ENCODE measurements at places on chromosomes 1 and 21.

- DNase-seq = no peak
Measured at GRCh38 chr1:40795811-40796586, 12.4 kb downstream of the KCNQ4 start.

- no peak for DNase-seq
Measured at GRCh38 chr1:98497497-98497896, 164.0 kb upstream of the SNX7 start.

DNA sequence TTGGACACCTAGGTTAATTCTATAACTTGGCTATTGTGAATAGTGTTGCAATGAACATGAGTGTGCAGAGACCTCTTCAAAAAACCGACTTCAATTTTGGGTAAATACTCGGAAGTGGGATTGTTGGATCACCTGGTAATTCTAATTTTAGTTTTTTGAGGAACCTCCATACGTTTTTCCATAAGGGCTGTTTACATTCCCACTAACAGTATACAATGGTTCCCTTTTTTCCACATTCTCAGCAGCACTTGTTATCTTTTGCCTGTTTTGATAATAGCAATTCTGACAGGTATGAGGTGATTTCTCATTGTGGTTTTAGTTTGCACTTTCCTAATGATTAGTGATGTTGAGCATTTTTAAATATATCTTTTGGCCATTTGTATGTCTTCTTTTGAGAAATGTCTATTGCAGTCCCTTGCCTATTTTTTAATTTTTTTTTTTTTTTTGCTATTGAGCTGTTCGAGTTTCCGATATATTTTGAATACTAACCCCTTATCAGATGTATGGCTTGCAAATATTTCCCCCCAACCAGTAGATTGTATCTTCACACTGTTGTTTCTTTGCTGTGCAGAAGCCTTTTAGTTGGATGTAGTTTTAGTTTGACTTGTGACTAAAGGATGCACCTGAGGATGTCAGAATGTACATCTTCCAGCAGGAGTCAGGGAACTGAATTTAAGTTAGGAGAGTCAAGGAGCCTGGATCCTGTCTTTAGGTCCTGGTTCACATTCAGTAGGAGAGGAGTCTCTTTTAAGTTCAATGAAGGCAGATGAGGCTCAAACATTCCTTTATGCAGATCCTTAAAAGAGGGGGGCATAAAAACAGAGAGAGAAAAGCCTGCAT lies 120.0 kb downstream of the S1PR1 start:
- no peak for DNase-seq

GRCh38 chr1:6273380-6273891 lies 12.5 kb upstream of the GPR153 start:
- DNase-seq = no peak

DNA sequence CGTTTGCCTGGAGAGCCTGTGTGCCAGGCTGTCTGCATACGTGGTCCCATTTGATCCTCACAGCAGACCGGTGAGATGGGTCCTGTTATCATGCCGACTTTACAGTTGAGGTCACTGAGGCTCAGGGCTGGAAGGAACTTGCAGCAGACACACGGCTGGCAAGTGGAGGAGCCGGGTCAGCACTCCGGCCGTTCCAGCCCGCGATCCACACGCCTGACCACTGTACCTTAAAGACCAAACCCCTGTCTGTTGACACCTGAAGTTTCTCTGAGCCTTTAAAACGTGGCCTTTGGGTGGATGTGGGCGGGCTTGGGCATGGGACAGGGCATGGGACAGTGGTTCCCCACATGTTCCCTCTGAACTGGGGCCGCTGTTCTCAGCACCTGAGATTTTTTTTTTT lies 171.5 kb upstream of the TMEM51 start:
- DNase-seq = no peak

- DNase-seq = no peak
Measured at GRCh38 chr1:8497210-8497819, 179.4 kb downstream of the SLC45A1 start.

DNA sequence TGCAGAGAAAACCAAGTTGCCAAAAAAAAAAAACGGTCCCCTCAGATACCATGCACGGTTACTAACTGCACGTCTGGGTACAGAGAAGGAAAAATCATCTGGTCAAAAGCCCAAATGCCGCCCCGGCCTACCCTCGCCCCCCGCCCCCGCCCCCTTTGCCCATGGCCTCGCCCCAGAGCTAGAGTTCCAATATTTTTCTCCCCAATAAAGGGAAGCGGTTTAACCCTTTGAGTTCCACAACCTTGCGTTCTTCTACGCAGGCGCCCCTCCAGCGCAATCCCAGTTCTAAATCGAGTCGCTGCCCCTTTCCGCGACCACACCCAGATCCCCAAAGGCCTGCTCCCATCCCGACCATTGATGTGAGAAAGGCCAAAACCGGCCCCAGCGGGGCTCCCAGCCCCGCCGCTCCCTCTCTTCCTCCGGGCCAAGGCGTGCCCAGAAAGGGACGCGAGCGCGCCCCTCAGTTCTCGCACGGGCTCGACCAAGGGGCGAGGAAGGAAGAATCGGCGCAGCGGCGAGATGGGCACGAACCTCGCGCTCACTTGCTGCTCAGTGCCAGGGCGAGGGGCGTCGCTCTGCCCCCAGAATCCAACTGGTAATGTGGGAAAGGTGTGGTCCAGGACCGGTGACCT lies 797 bp downstream of the WDR47 start:
- peak; percentile 48 for DNase-seq

- DNase-seq = no peak
Measured at GRCh38 chr1:161238039-161238473, at the start of gene NR1I3. Gene NR1I3, minus strand, starts transcription at chr1:161238203. Its CDS starts 1,638 bp downstream, at chr1:161236565.

GRCh38 chr1:179632868-179633267 lies 41.2 kb downstream of the TDRD5 start:
- no peak for DNase-seq

DNA sequence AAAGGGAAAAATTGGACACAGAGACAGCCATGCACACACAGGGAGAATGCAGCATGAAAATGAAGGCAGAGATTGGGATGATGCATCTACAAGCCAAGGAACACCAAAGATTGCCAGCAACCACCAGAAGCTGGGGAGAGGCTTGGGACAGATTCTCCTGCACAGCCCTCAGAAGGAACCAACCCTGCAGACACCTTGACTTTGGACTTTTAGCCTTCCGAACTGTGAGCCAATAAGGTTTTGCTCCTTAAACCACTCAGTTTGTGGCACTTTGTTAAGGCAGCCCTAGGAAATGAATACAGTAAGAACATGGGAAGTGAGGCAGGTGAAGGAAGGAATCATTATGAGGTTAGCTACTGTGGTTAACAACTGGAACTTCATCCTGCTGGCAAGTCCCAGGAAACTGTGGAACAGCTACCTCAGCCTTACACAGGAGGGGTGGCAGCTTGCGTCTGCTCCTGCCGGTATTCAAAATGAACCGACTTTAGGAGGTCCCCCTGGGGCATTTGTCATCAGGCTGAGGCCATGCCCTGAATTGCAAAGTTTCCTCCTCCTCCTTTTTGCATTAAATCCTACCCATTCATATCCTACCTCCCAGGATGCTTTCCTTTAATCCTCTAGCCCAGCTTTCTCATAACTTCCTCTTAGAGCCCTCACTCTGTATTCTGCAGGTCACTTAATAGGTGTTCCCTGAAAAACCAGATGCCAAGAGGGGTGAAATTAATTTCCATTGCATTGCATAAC lies 15.4 kb downstream of the CD247 start:
- DNase-seq = no peak

DNA sequence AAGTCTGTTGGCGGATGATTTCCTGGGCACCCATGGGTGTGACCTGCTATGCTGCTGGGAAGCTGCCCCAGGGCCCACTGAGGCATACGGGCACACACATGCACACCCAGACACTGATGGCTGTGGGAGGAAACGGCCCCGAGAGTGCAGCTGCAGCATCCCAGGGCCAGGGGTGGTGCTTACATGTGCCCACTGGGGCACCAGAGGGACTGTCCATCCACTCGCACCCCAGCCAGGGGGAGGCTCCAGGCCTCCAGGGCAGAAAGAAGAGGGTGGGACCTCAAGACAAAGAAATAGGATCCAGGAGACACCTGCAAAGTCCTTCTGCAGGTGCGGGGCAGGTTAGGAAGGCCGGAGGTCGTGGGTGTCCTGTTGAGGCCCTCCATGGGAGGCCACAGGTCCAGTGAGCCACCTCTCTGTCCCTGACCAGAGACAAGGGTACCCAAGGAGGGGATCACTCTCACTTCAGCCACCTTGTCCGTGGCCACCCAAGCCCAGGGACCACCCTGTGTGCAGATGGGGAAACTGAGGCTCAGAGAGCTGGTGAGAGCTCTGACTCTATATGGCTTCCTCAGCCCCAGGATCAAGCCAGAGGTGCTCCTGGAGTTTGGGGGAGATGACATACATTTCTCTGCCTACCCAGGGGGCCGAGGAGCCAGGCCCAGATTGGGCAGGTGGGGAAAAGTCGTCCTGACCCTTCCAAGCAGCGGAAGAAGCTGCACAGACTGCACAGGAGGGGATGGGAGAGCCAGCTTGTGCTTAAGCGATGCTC lies 57.1 kb downstream of the WNT9A start:
- DNase-seq = no peak

- no peak for DNase-seq
Measured at GRCh38 chr21:14550135-14550534, 4.0 kb upstream of the SAMSN1 start.

DNA sequence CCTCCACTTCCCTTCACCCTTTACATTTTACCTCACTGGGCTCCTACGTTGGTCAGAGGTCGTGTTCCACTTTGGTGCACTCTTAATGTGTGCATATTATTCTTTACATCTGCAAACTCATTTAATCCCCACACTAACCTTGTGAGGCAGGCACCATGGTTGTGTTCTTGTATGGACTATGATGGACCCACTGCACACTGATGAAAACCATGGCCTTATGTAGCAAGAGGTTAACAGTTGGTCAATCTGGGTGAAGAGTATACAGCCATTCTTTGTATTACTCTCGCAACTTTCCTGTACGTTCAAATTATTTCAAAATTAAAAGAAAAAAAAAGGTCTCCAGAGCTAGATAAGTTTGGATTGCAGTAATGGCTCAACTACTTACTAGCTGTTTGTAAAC lies 78.5 kb downstream of the RUNX1 start:
- no peak for DNase-seq

DNA sequence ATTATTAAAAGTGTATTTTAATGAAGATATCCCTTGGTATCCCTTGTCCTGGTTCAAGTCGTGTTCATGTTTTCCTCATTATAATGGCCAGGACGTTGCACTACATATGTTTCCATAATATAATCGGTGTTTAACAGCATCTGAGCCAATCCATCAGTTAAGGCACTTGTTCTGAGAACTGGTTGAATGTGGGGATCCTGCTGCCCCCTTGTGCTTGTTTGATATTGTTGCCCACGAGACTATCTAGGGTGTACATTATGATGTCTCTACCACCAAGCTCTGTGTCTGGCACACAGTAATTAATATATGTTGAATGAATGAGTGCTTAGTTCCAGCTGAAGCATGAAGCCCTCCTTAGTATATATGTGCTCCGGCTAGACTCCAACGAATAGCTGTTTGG lies 193.0 kb downstream of the CACNA1E start:
- DNase-seq = no peak

- DNase-seq = no peak
Measured at GRCh38 chr1:240827786-240828185, 215.8 kb upstream of the GREM2 start.

GRCh38 chr21:38628349-38628748 lies 130.1 kb upstream of the ERG start:
- no peak for DNase-seq

GRCh38 chr1:159884296-159884695 lies 15.7 kb downstream of the CFAP45 start:
- DNase-seq = no peak

- DNase-seq = no peak
Measured at GRCh38 chr21:19420565-19420964, 1017.0 kb upstream of the TMPRSS15 start.

DNA sequence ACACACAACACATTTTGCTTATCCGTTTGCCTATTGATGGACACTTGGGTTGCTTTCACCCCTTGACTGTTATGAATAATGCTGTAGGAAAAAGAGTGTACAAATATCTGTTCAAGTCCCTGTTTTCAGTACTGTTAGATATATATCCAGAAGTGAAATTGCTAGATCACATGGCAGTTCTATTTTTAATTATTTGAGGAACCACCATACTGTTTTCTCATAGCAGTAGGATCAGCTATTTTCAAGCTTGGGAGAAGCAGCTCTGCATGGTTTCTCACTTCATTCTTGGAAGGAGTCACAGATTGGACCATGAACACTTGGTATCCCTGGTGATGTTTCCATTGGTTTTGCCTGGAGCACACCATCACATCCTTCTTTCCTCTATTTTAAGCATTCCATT lies 114.4 kb upstream of the ZP4 start:
- DNase-seq = no peak

- DNase-seq = no peak
Measured at GRCh38 chr1:97243973-97244560, 522.5 kb downstream of the PTBP2 start.

- DNase-seq = no peak
Measured at GRCh38 chr1:201713086-201713810, 115.7 kb upstream of the IPO9 start.

DNA sequence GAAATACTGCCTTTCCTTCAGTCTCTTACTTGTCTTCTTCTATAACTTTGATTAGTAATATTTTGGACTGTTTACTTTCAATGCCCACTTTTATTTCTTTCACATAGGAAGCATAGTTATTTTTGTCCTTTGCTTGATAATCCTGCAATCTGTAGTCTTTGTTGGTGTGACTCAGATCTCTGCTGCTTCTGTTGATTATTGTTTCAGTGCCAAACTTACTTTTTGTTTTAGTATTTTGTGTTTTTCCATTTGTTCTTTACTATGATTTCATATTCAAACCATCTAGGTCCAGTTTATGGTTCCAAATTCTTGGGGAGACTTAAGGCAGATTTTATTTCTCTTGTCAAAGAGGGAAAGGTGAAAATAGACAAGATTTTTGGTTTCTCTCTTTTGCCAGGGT lies 399.9 kb downstream of the HLX start:
- no peak for DNase-seq
